Dermis blood vessel endothelial cell (primary cell): ENCODE measurements at places on chromosomes 11 and 22. TPM values are rescaled to one million over a fixed set of nuclear protein-coding genes. Genes with fewer than 3 reads are reported as not detected.

- no peak for DNase-seq
These were observed 82.5 kb downstream of the GAB4 start for GRCh38 chr22:16925407-16925966.

GRCh38 chr11:133971881-133972280, 15.1 kb upstream of the IGSF9B start:
- DNase-seq = no peak

GRCh38 chr11:98029832-98030231, 990.9 kb upstream of the CNTN5 start:
- DNase-seq = no peak

DNA sequence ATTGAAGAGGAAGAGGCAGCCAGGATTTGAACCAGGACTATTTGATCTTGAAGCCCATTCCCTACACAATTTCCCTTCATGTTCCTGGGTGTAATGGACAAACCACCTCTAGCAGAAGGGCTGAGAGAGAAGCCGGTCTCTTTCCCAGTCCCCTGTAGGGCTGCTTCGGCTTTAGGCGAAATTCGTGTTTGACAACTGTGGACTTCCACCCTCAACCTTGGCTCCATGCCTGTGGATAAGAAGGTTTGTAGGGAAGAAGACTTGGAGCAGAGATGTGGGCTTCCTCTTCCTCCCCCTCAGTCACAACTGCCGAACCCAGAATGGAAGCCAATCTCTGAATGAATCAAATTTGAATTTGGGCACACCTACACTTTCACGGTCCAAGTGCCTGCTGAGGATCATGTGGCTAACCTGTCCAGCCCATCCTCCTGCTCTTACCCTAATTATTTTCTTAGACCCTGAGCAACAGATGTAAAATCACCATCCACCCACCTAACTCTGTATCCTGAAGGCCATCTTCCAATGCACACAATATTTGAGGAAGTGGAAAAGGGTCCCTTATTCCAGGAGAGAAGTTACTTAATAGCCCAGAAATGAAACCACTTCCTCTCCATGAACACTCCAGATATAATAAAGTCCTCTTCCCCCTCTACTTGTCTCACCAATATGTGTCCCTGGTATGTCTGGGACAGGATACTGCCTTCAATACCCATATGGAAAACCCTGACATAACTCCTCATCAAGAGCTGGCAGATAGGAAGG, 10.1 kb upstream of the SCN2B start:
- no peak for DNase-seq

DNA sequence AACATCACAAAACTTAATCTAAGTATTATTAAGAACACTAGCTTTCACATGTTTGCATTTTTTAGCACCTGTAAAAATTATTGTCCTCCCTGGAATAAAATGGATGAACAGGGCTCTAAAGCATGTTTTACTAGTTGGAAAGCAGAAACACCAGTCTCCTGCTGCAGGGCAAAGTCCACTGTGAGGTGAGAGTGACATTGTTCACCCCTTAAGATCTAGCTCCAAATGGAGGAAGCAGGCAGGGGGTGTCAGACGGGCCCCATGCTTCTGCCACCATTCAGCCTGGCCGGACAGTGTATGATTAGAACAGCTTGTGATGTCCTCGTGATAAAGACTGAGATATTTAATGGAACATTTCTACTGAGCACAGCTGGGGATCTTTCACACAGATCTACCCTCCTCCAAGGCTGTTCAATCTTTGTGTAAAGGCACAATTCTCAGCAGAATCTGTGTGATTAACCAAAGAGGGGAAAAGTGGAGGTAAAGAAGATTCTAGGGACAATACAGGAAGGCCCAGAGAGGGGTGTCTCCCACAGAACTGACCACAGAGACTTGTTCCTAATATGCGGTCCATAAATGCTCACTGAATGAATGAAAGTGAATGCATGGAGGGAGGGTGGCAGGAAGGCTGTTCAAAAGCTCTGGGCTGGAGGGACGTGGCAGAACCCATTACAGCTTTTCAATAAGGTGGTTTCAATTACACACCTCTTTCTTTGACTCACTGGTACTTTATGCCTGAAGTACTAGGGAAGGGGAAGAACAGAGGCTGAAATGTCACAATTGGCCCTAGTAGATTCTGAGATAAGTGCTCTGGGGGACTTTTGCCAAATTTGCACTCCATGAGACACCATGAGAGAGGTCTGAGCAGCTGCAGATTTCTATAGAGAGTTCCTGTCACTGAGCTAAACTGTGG, 239.1 kb upstream of the ARHGAP20 start:
- DNase-seq = no peak

DNA sequence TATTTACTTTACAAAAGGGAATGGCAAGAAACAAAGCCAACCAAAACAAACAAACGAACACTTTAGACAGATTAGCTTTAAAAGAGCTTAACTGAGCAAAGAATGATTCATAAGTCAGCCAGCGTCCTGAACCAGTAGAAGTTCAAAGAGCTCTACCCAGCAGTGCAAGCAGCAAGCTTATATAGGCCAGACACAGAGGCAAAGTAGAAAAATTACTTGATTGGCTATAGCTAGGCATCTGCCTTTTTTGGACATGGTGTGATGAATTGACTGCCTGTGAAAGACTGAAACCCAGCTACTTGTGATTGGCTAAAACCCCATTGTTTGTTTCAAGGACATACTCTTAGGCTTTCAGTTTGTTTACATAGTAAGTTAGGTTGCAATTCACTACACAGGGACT, 2120.0 kb upstream of the RAG2 start:
- no peak for DNase-seq

GRCh38 chr22:34972191-34972897, 93.6 kb upstream of the ISX start:
- no peak for DNase-seq

- DNase-seq = no peak
These were observed 126.3 kb downstream of the C11orf91 start for GRCh38 chr11:33574331-33574730.

DNA sequence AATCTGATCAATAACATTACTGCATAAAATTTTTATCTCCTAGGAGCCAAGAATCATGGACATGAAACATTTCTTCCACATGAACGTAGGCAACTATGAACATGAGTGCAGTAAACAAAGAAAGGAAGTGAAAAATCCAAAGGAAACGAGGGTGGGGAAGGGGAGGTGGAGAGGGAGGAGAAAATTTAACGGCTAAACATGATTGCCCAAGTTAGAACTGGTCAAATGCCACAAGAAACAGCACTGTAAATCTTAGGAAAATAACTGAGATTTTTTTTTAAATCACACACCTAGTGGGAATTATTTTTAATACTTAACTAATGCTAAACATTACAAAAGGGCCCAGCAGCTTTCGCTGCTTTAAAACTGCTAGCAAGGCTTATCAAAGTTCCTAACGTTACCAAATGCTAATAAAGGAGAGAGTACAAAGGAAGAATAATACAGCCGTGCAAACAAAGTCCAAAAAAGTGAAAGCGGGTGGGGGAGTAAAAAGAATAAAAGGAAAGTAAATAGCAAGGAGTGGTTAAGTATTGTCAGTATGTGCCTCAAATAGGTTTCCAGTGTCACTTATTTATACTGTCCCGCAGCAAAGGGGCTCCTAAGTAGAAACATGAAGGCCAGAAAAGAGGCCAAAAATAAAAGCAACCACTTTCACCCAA, 13.7 kb downstream of the NARS2 start:
- peak; percentile 77 for DNase-seq

DNA sequence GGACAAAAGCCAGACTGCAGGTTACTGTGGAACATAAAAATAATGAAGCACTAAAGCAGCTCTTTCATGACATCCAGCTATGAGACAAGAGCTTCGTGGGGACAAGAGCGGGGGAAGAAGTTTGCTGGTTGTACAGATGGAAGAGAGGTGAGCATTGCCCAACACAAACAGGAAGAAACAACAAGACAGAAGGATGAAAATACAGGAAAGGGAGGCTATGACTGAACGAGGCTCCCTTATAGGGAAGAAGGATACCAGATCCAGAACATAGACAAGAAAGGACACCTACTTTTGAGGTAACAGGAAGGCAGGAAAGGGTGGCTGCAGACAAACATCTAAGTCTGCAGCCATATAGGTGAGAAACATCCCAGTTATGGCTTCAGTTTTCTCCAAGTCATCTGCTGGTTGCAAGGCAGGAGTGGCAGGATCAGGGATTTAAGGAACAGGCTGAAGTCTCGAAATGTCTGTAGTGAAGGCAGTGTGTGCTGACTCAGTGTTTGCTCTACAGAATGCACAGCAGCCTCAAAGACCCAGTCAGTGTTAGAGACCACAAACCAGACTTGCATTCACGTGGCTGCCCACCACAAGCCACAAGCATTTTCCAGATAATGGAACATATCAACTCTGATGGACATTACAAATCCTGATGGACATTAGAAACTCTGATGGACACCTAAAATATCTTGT, 1.9 kb downstream of the CLTCL1 start:
- no peak for DNase-seq

DNA sequence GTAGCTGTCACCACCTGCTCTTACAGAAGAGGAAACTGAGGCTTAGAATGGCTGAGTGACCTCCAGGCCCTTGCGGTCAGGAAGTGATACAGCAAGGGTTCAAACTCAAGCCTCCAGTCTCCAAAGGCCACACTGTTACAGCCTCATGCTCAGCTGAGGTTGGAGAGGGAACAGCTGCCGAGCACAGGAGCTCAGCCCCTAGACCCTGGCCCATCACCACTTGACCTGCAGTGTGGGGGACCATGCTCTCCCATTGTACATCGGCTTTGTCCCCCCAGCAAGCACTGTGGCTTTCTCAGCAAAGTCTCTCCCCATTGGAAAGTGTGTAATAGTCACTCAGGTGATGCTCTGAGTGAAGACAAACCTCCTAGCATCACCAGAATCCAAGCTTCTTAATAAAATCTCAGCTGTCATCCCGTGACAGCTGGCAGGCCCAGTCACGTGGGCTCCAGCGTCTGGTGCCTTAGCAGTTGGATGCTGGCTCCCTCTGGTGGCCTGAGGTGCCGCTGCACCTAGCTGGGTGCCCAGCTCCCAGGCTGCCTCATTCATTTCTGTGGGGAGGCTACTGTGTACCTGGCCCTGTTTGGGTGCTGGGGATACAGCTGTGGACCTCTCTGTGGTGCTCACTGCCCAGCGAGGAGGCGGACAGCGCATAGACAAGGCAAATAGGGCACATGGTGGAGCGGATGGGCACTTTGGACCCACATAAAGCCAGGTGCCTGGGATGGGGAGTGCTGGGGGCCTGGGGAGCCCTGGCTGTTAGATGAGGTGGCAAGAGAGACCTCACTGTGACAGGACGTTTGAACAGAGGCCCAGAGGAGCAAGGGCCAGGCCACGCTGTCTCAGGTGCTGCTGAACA, 19.1 kb upstream of the MYRF start:
- DNase-seq = peak; percentile 91

GRCh38 chr11:31445621-31446020, 63.8 kb downstream of the IMMP1L start:
- no peak for DNase-seq

- no peak for DNase-seq
These were observed 69.7 kb upstream of the SEPTIN5 start for GRCh38 chr22:19644314-19645223.

- no peak for DNase-seq
These were observed 22.5 kb downstream of the PRRG4 start for GRCh38 chr11:32852207-32852606.

DNA sequence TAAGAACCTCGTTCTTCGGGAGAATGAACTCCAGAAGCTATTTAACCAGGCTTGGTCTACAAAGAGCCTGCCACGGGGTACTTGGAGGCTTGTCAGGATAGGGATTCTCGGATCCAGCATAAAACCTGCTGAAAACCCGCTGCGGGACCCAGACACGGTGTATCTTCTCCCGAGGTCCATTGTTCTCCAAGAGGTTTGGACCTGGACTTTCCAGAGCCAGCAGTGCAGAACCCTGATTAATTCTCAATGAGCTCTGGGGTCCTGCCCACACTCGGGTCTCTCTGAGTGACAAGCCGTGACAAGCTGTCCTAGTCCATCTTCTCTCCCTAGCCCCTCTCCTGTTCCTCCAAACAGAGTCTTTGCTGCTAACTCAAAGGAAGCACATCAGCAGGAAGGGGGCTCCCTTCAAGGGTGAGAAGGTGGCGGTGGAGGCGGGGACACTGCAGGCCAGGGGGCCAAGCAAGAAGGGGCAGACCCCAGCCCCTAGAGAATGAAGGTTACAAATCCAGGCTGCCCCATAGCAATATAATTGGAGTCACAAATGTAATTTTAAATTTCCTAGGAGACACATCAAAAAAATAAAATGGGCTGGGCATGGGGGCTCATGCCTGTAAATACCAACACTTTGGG, 12.2 kb downstream of the SHANK2 start:
- no peak for DNase-seq

DNA sequence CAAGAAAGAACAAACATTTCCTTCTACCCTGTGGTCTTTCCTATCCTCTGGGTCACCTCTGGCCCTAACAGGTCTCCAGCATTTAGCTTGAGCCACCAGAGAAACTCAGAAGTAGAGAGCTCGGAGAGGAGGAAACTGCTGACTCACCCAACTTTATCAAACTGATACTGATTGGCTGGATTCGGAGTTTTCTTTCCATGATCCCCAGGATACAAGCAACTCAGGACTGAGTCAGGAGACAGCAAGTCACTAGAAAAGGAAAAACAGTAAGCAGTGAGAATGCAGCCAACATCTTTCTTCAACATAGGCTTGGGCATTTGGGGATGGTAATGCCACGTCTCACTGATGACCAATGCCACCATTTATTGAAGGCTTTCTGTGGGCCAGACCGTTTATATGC, 32.7 kb downstream of the THOC5 start:
- peak; percentile 93 for DNase-seq

DNA sequence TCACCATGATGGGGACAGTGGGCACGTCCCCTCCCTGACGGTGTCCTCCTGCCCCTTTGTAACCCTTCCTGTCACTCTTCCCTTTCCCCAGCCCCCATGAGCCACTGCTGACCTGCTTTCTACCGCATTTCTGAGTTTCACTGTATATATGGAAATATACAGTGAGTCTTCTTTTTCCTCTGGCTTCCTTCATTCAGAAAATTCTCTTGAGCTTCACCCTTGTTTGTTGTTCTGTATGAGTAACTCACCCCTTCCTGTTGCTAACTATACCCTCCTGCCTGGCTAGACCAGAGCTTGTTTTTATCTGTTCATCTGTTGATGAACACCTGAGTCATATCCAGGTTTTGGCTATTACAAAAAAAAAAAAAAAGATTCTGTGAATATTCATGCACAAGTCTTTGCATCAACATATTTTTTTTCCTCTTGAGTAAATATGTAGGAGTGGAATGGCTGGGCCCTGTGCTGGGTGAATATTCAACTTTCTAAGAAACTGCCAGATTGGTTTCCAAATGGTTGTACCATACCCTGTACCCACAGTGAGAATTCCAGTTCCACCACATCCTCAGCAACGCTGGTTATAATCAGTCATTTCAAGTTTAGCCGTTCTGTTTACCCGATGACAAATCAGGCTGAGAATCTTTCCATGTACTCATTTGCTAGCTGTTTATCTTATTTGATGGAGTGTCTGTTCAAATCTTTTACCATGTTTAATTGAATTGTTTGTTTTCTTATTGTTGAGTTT, 62.0 kb downstream of the IGF2 start:
- peak; percentile 63 for DNase-seq

The MUC5AC gene
- total RNA-seq = not detected in 2 replicates

The SEC14L6 gene
- total RNA-seq = 0.05 and 0.34 TPM in 2 replicates

The RFPL3 gene
- not detected in 2 replicates for total RNA-seq

The SPDYC gene
- not detected in 2 replicates for total RNA-seq

The OR2AG2 gene
- total RNA-seq = not detected in 2 replicates

The MMP10 gene
- 5.0 and 7.3 TPM in 2 replicates for total RNA-seq

The DDTL gene
- 0.34 and 0.98 TPM in 2 replicates for total RNA-seq

The MCHR1 gene
- total RNA-seq = 0.09 TPM in 1 of 2 replicates, not detected in the other

The SHISAL1 gene
- total RNA-seq = not detected in 2 replicates

The MS4A12 gene
- not detected in 2 replicates for total RNA-seq

The NPTXR gene
- 0.34 and 0.84 TPM in 2 replicates for total RNA-seq

The SCGB1D2 gene
- not detected in 2 replicates for total RNA-seq
